Body of pancreas (tissue), 4 donors: ENCODE measurements at places on chromosomes 3 and 15. TPM values are rescaled to one million over a fixed set of nuclear protein-coding genes. Genes with fewer than 3 reads are reported as not detected.

GRCh38 chr3:155230382-155230781, 63.1 kb downstream of the STRIT1 start:
- no peaks in the 10 kb centered on the region for H3K27me3 ChIP-seq
- no peak overlapping the region for H3K4me3 ChIP-seq
- H3K4me1 ChIP-seq: peaks cover 12% of the 10 kb centered on the region
- DNase-seq: no peak
- no peaks in the 10 kb centered on the region for H3K36me3 ChIP-seq

DNA sequence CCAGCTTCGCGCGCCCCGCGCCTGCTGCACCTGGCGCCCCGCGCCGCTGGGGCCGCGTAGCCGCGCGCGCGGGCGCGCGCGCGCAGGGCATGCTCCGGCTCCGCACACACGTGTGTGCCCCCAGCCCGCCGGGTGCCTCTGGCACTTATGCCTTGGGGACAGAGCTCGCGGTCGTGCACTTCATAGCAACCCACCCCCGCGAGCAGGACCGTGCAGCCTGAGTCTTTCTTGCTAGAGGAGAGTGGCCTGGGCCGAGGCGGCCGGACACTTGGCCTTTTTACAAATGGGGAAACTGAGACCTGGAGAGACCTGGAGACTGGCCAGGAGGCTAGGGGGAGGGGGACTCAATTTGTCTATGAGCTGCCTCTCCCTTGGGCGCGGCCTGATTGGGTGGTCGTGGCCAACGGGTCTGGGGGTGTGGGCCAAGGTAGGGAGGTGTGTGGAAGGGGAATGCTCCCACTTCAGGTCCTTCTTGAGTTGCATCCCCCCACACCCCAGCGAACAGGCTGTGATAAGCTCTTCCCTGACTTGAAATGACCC, 562 bp downstream of the NBEAL2 start:
- no peak overlapping the region for H3K4me3 ChIP-seq
- DNase-seq: peak; percentile 45
- no peaks in the 10 kb centered on the region for H3K27me3 ChIP-seq
- H3K27ac ChIP-seq: peak overlapping the region; percentile 88
- H3K36me3 ChIP-seq: no peaks in the 10 kb centered on the region
- H3K4me1 ChIP-seq: peaks cover 55% of the 10 kb centered on the region

- H3K27ac ChIP-seq: no peak overlapping the region
- H3K4me3 ChIP-seq: no peak overlapping the region
- no peak for DNase-seq
- no peaks in the 10 kb centered on the region for H3K27me3 ChIP-seq
- H3K36me3 ChIP-seq: no peaks in the 10 kb centered on the region
- H3K4me1 ChIP-seq: peaks cover 6% of the 10 kb centered on the region
Observed at GRCh38 chr3:138450181-138450580, 15.8 kb downstream of the ESYT3 start.

DNA sequence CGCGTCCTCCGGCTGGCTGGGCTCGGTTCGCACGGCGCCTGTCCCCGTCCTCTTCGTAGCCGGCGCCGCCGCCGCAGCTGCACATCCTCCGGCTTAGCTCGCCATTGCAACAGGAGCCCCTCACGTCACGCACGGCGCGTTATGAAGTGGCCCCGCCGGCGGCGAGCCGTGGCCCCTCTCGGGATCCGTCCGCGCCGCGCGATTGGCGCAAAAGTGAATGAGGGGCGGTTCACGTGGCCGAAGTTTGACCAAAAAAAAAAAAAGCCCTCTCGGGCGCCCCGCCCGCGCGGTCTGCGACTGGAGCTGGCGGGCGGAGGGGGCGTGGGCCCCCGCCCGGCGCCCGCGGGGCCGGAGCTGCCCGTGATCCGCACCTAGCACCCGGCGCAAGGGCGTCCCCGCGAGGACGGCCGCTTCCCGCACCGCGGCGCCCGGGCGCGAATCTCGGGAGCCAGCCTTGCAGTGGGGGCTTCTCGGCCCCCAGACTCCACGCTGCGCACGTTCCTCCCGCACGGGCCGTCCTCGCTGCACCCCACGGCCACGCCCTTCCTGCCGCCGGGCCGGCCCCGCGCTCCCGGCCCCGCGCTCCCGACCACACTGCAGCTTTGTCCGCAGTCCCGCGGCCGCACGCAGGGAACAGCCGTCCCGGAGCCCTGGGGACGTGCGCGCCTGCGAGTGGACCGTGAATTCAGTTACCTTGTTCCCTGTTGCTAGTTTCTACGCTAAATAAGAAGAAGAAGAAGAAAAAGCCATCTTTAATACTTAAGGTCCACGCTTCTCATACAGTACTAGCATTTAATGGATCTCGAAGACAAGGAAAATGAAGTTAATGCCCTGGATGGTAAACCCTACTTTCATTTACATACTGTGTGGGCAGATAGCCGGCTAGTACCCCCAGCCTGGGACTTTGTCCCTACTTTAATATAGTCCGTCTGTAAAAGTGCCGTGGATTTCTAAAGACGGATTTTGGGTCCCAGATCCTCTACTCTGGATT, at the start of gene CHSY1:
CHSY1 (minus strand) TSS at position 219 of the 991 bp plus-strand sequence. CDS start 592 bp downstream, outside the sequence.
- H3K36me3 ChIP-seq: no peaks in the 10 kb centered on the region
- H3K4me3 ChIP-seq: peak within 1 kb of the TSS; percentile 68
- H3K27me3 ChIP-seq: no peaks in the 10 kb centered on the region
- peaks cover 24% of the 10 kb centered on the region for H3K4me1 ChIP-seq

GRCh38 chr3:197000211-197000610, 29.4 kb downstream of the MELTF start:
- H3K27me3 ChIP-seq: no peaks in the 10 kb centered on the region
- H3K27ac ChIP-seq: no peak overlapping the region

GRCh38 chr3:187292181-187292580, 644 bp upstream of the MASP1 start:
- peaks cover 12% of the 10 kb centered on the region for H3K4me1 ChIP-seq
- no peaks in the 10 kb centered on the region for H3K27me3 ChIP-seq
- no peaks in the 10 kb centered on the region for H3K36me3 ChIP-seq
- H3K27ac ChIP-seq: no peak overlapping the region

DNA sequence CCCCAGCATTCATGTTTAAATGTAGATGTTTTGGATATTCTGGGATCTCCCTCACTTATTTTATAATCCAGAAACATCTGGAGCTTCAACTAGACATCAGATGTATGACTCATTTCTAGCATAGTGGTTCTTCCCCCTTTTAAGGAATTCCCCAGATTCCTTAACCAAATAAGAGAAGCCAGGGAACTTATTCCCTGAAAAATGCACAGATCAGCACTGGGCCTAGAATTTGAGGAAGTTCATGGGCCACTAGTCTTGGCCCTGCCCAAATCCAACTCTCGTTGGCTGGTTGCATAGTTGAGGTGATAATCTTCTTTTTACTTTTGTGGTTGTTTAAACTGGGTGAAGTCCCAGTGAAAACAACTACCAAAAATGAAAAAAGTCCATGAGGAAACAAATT, 20.4 kb downstream of the RARRES1 start:
- H3K4me3 ChIP-seq: no peak overlapping the region
- no peaks in the 10 kb centered on the region for H3K36me3 ChIP-seq
- H3K27ac ChIP-seq: no peak overlapping the region
- DNase-seq: no peak
- H3K27me3 ChIP-seq: no peaks in the 10 kb centered on the region

DNA sequence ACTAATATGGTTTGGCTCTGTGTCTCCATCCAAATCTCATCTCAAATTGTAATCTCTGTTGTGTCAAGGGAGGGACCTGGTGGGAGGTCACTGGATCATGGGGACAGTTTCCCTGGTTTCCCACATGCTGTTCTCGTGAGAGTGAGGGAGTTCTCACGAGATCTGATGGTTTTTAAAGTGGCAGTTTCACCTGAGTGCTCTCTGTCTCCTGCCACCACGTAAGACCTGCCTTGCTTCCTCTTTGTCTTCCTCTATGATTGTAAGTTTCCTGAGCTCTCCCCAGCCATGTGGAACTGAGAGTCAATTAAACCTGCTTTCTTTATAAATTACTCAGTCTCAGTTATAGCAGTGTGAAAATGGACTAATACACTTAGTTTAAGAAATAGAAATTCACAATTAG, 228.9 kb downstream of the CD47 start:
- H3K27ac ChIP-seq: no peak overlapping the region
- no peaks in the 10 kb centered on the region for H3K27me3 ChIP-seq
- no peak overlapping the region for H3K4me3 ChIP-seq
- no peaks in the 10 kb centered on the region for H3K4me1 ChIP-seq
- DNase-seq: no peak

DNA sequence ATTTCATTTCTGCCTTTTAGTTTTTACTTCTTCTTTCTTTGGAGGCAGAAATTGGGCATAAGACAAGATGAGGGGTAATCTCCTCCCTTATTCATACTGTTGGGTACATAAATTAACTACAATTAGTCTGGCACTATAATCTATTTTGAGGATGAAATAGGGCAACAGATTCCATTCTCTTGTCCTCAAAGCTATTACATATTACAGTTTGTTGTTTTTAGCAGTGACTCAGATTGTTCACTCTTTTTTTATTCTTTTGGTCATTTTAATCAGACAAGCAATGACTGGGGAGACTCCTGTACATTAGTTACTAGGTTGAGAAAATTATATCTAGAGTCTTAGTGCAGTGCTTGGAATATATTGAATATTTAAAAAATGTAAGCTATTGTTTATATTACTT, 556.0 kb downstream of the OTOL1 start:
- DNase-seq: no peak
- H3K4me1 ChIP-seq: no peaks in the 10 kb centered on the region
- no peak overlapping the region for H3K4me3 ChIP-seq
- no peak overlapping the region for H3K27ac ChIP-seq

GRCh38 chr3:184795522-184796190, 16.3 kb upstream of the VPS8 start:
- no peak overlapping the region for H3K4me3 ChIP-seq
- H3K4me1 ChIP-seq: peaks cover 5% of the 10 kb centered on the region
- no peak overlapping the region for H3K27ac ChIP-seq
- H3K27me3 ChIP-seq: no peaks in the 10 kb centered on the region
- DNase-seq: no peak

DNA sequence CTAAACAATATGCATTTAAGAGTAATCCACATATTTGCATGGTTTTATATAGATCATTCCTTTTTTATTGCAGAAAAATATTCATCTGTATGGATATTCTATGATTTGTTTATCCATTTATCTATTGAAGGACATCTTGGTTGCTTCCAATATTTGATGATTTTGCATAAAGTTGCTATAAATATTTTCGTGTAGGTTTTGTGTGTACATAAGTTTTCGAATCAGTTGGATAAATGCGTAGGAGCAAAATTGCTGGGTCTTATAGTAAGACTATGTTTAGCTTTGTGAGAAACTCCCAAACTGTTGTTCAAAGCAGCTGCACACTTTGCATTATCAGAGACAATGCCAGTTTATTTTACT, 971.2 kb downstream of the DIPK2A start:
- H3K36me3 ChIP-seq: no peaks in the 10 kb centered on the region
- no peak overlapping the region for H3K27ac ChIP-seq
- no peaks in the 10 kb centered on the region for H3K4me1 ChIP-seq
- no peaks in the 10 kb centered on the region for H3K27me3 ChIP-seq
- H3K4me3 ChIP-seq: no peak overlapping the region
- DNase-seq: no peak

DNA sequence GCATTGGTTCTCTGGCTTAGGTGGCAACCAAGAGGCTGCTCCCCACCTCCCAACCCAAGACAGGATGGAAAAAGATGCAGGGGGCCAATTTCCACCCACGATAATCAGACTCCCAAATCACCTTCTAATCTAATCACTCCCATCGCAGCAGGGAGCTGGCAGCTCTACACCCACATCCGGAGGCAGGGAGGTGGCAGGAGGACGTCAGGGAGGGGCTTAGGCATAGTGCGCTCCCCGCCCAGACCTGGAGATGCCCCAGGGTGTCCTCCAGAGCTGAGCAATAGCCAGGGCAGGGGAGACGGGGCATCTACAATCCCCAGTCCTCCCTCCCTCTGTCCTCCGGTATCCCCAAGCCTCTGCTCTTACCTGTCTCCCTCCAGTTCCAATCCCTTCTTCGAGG, 70.5 kb upstream of the SEC13 start:
- no peak for DNase-seq
- H3K27me3 ChIP-seq: no peaks in the 10 kb centered on the region
- H3K36me3 ChIP-seq: no peaks in the 10 kb centered on the region
- no peak overlapping the region for H3K27ac ChIP-seq

- DNase-seq: peak; percentile 92
- H3K27me3 ChIP-seq: no peaks in the 10 kb centered on the region
- peak within 1 kb of the TSS; percentile 88 for H3K27ac ChIP-seq
- peaks cover 43% of the 10 kb centered on the region for H3K4me1 ChIP-seq
- H3K4me3 ChIP-seq: peak within 1 kb of the TSS; percentile 33
- no peaks in the 10 kb centered on the region for H3K36me3 ChIP-seq
Observed at GRCh38 chr3:194486540-194487288, at the start of gene ATP13A3. TSS of gene ATP13A3 (minus strand) at chr3:194487002. CDS start at chr3:194462190, 24,812 bp downstream.

- no peak overlapping the region for H3K27ac ChIP-seq
- H3K4me3 ChIP-seq: no peak overlapping the region
- DNase-seq: no peak
- H3K4me1 ChIP-seq: peaks cover 7% of the 10 kb centered on the region
- H3K36me3 ChIP-seq: no peaks in the 10 kb centered on the region
- no peaks in the 10 kb centered on the region for H3K27me3 ChIP-seq
Observed at GRCh38 chr3:107561980-107562379, 39.2 kb downstream of the BBX start.

DNA sequence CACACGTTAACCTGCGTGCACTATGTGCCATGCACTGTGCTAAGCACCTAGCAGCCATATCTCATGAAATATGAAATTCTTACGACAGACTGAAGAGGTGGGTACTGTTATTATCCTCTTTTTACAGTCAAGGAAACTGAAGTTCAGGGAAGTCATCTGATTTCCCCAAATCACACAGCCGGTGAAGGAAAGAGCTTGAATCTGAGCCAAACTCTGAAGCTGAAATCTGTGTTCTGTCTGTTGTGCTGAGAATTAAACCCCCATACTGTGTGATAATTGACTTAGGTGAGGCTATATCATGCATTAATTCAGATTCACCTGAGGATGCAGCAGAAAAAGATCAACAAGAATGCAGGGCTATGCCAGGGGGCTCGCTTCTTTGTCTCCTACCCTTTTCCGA, 475 bp downstream of the FAM107A start:
- peak overlapping the region; percentile 73 for H3K27ac ChIP-seq
- H3K36me3 ChIP-seq: no peaks in the 10 kb centered on the region
- H3K4me1 ChIP-seq: peaks cover 32% of the 10 kb centered on the region
- no peak for DNase-seq
- H3K4me3 ChIP-seq: no peak overlapping the region

DNA sequence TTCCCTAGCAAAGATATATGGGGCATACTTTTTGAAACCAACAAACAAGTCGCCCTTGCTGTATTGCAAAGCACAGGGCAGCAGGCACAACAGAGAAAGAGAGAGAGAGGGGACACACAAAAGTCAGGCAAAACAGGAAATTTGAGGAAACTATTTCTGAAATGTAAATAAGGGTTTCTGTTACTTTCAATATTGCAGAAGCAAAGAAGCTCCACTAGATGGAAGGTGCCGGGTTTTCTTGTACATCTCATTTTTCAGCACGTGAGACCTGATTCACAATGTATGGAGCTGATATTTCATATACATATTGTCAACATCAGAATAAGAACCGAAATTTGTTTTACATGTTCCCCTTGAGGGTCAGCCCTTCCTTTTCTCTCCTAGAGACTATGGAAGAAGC, 127.4 kb downstream of the FOXP1 start:
- no peak overlapping the region for H3K4me3 ChIP-seq
- DNase-seq: no peak
- H3K4me1 ChIP-seq: peaks cover 39% of the 10 kb centered on the region
- H3K27ac ChIP-seq: no peak overlapping the region
- no peaks in the 10 kb centered on the region for H3K27me3 ChIP-seq

The SEMA3G gene
- 13.2 TPM for total RNA-seq

The FBXL22 gene
- total RNA-seq: not detected

The LRRN1 gene
- total RNA-seq: 1.6 TPM

The ITGB5 gene
- 88.7 TPM for total RNA-seq

The ZBTB47 gene
- total RNA-seq: 20.4 TPM

The CPA3 gene
- total RNA-seq: 4.9 TPM

The CPN2 gene
- total RNA-seq: not detected

The SLC24A5 gene
- not detected for total RNA-seq

The CLEC3B gene
- 4.9 TPM for total RNA-seq

The GPR160 gene
- total RNA-seq: 26.4 TPM
